Fibroblast of upper back skin (primary cell): ENCODE measurements at places on chromosomes 5 and 9.

GRCh38 chr5:37892586-37892985 is 52.7 kb upstream of the GDNF start:
- no peak for DNase-seq

GRCh38 chr5:3325201-3325971 is 270.2 kb upstream of the IRX1 start:
- DNase-seq: peak; percentile 20

DNA sequence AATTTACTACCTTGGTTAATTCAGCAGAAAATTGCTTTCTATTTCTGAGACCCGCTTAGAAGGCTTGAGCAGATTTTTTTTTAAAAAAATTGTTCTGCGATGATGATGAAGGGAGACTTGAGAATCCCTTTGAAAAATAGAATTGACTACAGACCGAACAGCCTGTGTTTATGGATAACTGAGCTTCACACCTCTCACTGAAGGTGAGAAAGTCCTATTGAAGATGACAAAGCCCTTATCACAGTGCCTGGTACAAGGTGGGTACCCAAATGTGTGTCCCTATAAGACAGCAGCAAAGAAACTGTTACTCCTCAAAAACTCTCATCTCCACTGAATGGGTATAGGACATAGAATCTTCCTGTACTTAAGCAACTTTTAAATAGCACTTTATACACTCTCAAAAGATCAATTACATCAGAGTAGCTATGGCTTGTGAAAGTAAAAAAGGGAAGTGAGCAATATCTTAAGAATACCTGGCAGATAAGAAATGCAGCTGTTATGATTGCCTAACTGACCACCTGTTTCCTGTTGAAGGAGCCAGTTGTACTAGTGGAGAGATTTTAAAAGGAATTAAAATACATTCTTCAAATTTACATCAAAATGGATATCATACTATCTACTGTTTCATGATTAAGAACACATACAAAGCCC is 419.7 kb downstream of the CHSY3 start:
- peak; percentile 58 for DNase-seq

GRCh38 chr5:104375345-104375744 is 812.8 kb upstream of the NUDT12 start:
- DNase-seq: no peak

DNA sequence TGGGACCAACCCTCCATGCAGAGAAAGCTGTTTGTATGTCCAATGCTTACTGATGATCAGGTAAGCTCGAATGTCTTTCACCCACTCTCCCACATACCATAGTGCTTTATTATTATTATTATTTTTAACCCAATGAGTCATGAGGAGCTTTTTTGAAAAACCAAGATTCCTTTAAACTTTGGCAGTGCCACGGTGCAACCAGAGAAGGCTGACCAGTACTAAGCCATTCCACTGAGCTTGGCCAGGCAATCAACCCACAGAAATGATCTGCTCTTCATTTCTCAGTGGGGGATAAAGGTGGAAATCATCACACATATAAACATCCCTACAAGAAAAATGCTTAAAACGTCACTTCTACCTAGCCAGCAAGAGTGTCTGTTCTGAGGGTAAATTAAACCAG is 35.5 kb downstream of the JAKMIP2 start:
- DNase-seq: no peak

DNA sequence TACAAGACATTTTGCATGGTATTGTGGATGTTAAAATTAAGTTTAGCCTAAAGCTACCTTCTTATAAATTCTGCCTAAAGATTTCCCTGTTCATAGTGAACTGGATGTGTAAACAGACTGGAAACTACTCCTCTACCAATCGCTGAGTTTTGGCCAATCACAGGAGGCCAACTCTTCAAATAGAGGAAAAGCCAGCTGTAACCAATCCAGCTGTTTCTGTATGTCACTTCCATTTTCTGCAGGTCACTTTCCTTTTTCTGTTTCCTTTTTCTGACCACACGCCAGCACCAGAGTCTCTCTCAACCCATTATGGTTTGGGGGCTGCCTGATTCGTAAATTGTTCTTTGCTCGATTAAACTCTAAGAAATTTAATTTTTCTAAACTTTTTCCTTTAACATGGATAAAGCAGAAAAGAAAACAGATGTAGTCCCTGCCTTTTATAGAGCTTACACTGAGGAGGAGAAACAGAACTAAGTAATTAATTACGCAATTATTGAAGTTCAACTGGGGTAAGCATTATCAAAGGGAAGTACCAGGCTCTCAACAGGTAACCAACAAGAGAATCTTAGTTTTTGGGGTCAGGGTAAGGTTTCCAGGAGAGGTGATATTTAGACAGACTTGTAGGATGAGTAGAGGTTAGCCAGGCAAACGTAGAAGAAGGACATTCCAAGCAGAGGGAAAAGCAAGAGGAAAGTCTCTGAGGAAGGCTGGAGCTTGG is 27.7 kb downstream of the RANBP3L start:
- no peak for DNase-seq

- DNase-seq: no peak
Measured at GRCh38 chr9:2676466-2676865, 40.8 kb upstream of the KCNV2 start.

- no peak for DNase-seq
Measured at GRCh38 chr5:95184924-95185323, 100.0 kb downstream of the MCTP1 start.

- no peak for DNase-seq
Measured at GRCh38 chr9:93156475-93157008, 22.5 kb upstream of the NINJ1 start.

GRCh38 chr9:89080193-89080592 is 88.9 kb downstream of the S1PR3 start:
- no peak for DNase-seq

DNA sequence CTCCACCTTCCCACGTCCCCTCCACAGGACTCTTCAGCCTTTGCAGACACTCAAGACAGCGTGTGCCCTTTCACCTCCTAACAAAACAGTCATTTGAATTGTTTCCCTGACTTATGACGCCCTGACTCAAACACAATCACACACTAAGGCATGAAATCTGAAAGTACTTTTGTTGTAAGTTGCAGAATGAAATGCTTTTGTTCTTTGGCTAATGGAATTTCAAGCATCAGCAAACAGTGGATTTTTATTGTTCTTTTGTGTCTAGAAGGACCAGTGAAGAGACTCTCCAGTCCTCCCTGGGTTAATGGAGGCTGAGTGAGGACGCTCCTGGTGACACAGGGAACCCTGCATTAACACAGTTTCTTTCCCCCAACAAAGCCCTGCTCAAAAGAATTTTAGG is 380.1 kb downstream of the CTNND2 start:
- no peak for DNase-seq

- DNase-seq: no peak
Measured at GRCh38 chr5:19179571-19179970, 808.4 kb downstream of the CDH18 start.

- peak; percentile 92 for DNase-seq
Measured at GRCh38 chr9:755454-756381, 85.8 kb upstream of the DMRT1 start.

DNA sequence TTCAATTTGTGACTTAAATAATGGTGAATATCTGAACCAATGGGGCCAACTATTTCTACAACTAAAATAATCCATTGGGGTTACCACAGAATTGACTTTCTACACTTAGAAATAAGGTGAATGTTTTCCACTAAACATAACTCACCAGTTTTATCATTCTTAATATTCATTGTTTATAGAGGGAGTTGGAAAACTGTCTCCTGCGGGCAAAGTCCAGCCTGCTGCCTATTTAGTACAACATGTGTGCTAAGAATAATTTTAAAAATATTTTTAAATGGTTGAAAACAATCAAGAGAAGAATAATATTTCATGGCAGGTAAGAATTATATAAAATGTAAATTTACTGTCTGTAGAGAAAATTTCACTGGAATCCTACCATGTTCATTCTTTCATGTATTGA is 45.2 kb upstream of the ZFAND5 start:
- DNase-seq: no peak

DNA sequence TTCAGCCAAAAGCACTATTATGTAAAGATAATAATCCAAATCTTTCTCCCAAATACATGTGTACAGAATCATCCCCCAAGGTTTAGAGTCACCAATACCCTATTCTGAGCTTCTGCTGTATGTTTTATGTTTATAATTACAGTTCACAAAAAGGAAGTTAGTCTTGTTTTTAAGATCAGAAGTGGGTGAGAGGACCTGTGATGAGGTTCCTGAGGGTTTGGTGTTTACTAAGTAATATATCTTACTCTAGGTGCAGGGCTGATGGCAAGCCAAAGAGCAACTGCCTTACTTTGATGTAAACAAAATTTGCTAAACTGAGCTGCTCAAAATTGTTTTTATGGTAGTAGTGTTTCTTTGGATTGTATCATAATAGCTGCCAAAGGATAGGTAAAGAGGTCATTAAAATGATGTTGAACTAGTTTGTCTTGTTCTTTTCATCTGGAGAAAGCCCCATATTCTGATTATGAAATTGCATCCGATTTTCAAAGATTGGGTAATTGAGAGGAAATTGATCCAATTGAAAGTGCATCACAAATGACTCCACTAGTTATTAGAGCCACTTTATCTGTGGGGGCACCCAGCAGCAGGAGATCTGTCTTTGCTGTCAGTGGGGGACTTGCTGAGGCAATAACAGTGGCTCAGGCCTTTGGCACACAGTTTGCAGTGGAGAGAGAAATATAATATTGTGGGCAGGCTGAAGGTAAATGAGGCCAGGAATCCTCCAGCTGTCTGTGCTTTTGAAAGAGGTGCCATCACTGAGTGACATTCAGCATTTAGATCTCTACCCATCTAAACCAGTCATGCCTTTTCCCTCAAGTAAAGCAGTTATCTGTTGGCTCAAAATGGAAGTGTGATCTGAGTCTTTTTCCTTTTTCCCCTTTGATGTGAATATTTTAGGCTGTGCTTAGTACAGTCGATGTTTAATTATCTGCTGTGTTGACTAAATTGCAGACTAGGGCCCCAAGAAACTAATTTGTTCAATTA is 14.1 kb downstream of the TRIM32 start:
- DNase-seq: no peak

DNA sequence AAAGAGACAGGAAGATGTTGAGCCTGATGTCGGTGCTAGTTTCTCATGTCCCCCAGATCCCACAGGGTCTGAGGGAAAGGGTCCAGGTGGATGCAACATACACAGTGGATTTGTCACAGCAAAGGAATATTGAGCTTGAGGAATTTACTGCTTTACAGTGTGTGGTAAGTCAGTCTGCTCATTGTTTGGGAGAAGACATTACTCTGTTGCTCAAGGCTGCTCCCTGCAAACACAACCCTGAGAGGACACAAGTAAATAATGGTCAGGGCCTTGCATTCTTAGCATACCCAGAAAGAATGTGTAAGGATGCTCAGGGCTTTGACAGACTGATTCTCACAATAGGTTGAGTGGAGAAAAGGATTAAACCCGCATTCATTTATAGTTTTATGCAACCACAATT is 7.3 kb upstream of the MAN2A1 start:
- peak; percentile 20 for DNase-seq

DNA sequence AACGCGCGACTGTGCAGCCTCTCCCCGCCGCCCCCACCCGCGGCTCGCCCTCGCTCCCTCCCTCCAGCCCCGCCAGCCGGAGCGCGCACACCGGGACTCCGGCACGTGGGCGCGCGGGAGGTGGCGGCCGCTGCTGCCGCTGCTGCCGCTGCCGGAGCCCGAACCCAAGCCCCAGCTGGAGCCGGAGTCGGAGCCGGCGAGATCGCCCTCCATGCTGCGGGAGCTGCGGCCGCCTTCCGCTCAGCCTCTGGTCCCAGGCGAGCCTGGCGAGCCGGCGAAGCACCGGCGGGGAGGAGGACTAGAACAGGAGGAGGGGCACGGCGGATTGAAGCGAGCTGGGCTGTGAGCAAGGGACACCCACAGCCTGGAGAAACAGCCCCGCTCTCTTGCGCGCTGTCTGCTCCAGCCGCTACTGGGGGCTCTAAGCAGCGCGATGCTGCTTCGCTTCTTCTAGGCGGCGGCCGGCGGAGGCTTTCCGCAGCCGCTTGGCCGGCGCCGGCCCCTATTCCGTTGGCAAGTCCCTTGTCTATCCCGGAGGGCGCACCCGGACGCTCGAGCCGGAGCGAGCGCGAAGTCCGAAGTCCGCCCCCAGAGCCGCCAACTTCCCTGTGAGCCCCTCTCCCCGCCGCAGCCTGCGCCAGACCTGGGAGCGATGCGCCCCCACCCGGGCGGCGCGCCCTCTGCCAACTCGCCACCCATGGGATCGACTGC is 598.7 kb upstream of the SGCD start:
- peak; percentile 63 for DNase-seq

- DNase-seq: no peak
Measured at GRCh38 chr5:201672-202071, 10.4 kb downstream of the LRRC14B start.

DNA sequence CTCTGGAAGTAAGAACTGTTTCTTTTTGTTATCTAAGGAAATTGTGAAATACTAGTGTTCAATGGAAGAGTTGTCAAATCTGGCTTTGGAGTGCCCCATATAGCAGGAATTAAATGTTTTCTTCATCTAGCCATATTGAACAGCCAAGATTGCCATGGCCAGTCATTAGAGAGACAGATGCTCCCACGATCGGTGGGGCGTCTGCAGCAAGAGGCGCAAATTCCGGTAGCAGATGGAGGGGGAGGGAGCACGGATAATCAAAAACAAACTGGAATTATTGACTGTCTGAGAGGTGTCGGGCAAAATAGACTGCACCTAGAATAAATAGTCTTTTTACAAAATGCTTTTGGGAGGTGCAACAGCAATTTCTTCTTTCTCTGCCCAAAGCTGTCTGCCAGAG is 139.1 kb upstream of the FSTL4 start:
- no peak for DNase-seq

DNA sequence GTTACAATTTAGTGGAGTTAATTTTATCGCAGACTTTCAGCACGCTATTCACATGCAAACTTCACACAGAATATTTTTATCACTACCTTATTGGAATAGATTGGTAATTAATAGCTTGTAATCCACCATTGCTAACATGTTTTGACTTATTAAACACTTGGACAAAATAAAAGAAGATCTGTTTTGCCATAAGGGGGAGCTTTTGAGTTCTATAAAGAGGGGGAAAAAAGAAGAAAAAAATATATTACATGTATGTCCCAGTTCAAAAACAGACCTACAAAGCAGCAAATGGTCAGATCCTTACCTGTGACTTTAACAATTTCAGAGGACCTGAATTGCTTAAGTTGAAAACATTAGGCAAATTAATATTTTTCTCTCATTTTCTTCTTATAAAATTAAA is 1.2 kb upstream of the PAPPA start:
- peak; percentile 73 for DNase-seq

- no peak for DNase-seq
Measured at GRCh38 chr9:93890436-93890935, 64.7 kb downstream of the BARX1 start.

DNA sequence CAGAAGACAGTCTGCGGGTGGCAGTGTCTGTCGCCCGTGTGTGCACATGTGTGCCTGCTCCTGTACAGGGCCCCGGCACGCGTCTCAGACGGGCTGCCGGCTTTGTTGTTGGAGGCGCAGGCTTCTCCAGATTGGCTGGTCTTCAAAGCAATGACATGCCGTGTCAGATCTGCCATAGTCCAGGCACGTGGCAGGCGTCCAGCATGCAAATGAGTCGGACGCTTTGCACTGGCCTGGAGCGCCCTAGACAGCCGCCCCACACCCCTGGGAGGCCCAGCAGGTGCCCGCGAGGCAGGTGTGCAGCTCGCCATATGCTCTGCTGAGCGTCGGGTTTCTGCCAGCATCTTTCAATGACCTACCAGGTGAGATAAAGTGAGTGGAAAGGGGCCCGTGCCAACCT is 71.5 kb downstream of the GADD45G start:
- no peak for DNase-seq

GRCh38 chr5:125558466-125558865 is 812.0 kb upstream of the ZNF608 start:
- DNase-seq: peak; percentile 42

GRCh38 chr5:159333545-159333925 is 3.2 kb upstream of the IL12B start:
- peak; percentile 67 for DNase-seq
